ENCODE measurements at places on chromosomes 7 and 10.

DNA sequence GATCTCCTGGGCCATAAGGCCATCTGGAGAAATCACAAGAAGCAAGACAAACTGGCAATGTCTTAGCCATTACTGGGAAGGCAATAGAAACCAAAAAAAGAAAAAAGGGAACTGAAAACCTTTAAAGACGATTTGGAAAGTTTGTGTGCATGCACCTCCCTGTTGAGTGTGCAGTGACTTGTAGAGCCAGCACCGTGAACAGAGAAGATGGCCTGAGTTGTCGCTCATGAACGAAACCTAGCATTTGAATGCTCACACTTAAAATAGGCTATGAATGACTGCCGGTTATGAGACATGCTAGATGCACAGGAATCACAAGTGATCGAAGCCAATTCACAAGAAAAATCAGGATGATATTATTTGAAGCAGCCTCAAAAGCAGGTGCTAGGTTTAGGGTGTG is 151.3 kb upstream of the ADO start:
- no peak for DNase-seq
- H3K4me1 ChIP-seq, result no peaks in the 10 kb centered on the region
- no peak overlapping the region for H3K4me3 ChIP-seq
- no peak overlapping the region for H3K27ac ChIP-seq

DNA sequence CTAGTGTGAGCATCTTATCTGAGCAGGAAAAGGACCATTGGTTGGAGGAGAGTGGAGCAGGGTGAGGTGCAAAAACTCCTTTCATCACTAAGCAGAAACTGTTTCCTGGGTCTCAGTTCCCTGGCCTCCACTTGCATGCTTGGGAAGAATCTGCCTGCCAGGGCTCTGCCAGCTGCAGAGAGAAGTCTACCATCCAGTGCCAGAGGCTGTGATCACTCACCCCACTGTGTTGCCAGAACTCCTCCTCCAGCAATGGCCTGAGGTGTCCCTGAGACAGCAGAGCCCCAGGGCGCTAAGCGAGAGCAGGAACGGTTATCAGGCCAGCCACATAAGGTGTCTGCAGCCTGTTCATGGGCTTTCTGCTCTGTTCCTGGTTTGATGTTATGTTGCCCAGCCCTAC is 991.4 kb downstream of the CCSER2 start:
- no peaks in the 10 kb centered on the region for H3K27me3 ChIP-seq
- no peak overlapping the region for H3K4me3 ChIP-seq
- no peak for DNase-seq
- no peaks in the 10 kb centered on the region for H3K36me3 ChIP-seq

DNA sequence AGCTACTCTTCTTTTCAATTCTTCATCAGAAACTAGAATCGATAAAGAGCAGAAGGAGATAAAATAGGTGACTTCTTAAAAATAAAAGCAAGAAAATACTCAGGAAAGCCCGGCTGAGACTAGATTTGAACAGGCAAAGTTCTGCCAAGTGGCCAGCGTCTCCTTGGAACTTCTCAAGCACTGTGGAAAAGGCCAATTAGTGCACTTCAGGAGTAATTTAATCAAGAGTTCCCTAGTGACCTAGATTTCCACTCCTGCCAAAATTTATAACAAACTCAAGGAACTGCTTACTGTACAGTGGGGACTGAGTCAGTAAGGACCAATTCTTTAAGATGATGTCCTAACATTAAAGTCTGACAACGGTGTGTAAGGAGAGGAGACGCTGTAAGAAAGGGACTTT is 57.3 kb downstream of the CHCHD3 start:
- H3K27me3 ChIP-seq, result no peaks in the 10 kb centered on the region
- peaks cover 3% of the 10 kb centered on the region for H3K36me3 ChIP-seq
- no peak overlapping the region for H3K4me3 ChIP-seq
- peaks cover 3% of the 10 kb centered on the region for H3K4me1 ChIP-seq

GRCh38 chr10:23157691-23158369 is 34.3 kb upstream of the PTF1A start:
- no peaks in the 10 kb centered on the region for H3K36me3 ChIP-seq
- no peak overlapping the region for H3K4me3 ChIP-seq
- no peak overlapping the region for H3K27ac ChIP-seq
- H3K4me1 ChIP-seq, result no peaks in the 10 kb centered on the region
- peaks cover 16% of the 10 kb centered on the region for H3K27me3 ChIP-seq

GRCh38 chr7:73606801-73607691 is 17.3 kb downstream of the MLXIPL start:
- H3K27me3 ChIP-seq, result peaks cover 14% of the 10 kb centered on the region
- H3K4me3 ChIP-seq, result no peak overlapping the region
- H3K27ac ChIP-seq, result no peak overlapping the region
- peaks cover 8% of the 10 kb centered on the region for H3K4me1 ChIP-seq
